ENCODE measurements at places on chromosomes 6 and 20.

- no peak for DNase-seq
Measured at GRCh38 chr20:23782366-23782983, 31.7 kb upstream of the CST1 start.

- DNase-seq = peak; percentile 13
Measured at GRCh38 chr6:141401168-141401567, 731.6 kb upstream of the GJE1 start.

- peak; percentile 56 for DNase-seq
Measured at GRCh38 chr20:1825507-1825906, 69.7 kb upstream of the SIRPA start.

- DNase-seq = no peak
Measured at GRCh38 chr6:37994223-37994622, 174.7 kb downstream of the ZFAND3 start.

- no peak for DNase-seq
Measured at GRCh38 chr20:37981568-37981967, 51.7 kb downstream of the TTI1 start.

- no peak for DNase-seq
Measured at GRCh38 chr6:89148016-89148750, 2.3 kb downstream of the PM20D2 start.

DNA sequence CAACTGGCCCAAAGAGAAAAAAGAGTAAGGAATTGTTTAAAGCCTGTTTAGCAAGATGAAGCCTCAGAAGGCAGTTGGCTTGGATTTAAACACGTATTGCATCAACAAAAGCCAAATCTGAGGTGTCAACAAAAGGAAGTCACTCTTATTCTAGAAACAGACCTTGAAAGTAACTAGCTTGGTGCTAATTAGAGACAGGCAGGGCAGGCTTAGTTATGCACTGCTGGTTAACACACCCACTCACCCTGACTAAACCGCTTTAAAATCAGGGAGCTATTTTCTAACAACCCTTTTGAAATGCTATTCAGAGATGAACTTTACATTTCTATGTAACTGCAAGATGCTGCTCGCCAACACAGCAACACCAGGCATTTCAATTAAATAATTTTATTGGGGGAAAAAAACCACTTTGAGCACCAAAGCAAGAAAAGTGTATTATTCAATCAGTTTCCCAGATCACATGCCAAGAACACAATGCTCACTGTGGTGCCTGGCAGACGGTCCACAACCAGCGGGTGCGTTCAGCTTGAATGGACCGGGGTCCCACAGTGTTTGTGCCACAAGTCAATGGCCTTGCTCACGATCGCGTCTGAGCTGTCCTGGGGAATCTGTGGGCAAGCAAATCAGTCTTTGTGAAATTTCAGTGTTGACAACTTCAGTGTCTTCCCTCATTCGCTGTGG, 23.6 kb downstream of the TBC1D7 start:
- no peak for DNase-seq

DNA sequence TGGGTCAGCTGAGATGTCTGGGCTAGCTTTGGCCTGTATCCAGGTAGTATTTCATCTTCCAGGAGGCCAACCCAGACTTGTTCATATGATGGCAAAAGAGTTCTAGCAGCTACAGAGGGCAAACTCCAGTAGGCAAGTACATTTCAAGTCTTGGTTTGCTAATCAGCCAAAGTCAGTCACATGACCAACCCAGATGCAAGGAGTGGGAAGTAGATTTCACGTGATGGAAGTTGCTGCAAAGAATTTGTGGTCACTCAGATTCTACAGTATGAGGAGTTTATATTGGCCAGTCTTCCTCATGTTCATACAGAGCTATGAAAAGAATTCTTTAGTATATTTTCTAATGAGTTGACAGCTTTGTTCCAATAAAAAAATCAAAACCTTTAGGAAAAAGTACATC, 101.8 kb downstream of the PHACTR1 start:
- DNase-seq = no peak

All from fibroblast of skin of left biceps (primary cell).